Stimulated activated CD4-positive, alpha-beta T cell treated with anti-CD3 and anti-CD28 coated beads, Interleukin-1b, Interleukin-23, amount 100 ng/mL, for 24 hours (primary cell): ENCODE measurements at places on chromosomes 12 and 14.

- no peak for DNase-seq
Measured at GRCh38 chr14:95609398-95609990, 74.6 kb downstream of the GLRX5 start.

GRCh38 chr14:64940336-64940910 is 2.1 kb downstream of the GPX2 start:
- DNase-seq: no peak

DNA sequence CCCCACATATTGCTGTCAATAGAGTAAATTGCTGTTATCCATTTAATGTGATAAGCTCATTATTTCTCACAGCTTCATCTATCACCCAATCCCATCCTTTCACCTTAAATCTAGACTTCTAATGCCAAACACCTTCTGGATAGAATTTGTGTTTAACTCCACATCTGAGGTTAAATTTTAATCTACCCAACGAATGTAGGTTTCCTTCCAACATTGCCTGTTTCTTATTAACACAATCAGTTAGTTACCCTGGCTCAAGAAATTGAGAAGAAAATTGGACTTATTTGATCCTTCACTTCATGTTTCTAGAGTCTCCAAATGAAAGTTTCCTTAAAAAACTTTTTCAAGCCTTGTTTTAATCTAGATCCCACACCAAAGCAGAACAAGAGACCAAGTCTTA is 67.3 kb downstream of the PTPRO start:
- DNase-seq: no peak

DNA sequence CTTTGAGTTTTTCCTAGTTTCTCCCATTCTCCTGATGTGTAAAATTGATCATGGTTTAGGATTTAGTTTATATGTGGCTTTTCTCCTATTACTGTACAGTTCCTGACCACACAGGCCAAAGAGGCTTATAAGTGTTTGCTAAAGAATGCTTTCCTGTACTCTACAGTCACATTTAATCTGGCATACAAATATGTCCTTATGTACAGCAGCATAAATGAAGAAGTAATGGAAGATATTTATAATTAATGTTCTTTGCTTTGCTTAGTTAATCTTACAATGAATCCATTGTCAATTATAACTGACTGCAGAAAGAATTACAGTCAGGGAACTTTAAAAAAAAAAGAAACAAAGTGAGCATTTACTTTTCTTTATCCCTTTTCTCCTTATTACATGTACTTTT is 293.9 kb downstream of the KCNC2 start:
- DNase-seq: no peak

GRCh38 chr14:98704441-98704840 is 567.6 kb downstream of the BCL11B start:
- DNase-seq: no peak

- no peak for DNase-seq
Measured at GRCh38 chr12:129530984-129531383, 372.8 kb downstream of the TMEM132D start.

GRCh38 chr12:93882763-93883162 is 205.6 kb downstream of the CRADD start:
- no peak for DNase-seq

DNA sequence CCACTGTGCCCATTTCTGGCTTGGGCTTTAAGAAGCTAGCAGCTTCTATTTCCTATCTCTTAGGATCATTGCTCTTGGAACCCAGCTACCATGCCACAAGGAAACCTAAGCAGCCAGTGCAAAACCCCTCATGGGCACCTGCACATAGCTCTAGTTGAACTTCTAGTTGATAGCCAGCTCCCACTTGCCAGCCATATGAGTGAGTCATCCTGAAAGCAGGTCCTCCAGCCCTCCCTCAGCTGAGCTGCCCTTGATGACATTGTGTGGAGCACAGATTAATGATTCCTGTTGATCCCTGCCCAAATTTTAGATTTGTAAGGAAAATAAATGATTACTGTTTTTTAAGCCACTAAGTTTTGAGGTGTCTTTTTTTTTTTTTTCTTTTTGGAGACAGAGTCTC is 234.2 kb upstream of the FBXO33 start:
- DNase-seq: no peak

DNA sequence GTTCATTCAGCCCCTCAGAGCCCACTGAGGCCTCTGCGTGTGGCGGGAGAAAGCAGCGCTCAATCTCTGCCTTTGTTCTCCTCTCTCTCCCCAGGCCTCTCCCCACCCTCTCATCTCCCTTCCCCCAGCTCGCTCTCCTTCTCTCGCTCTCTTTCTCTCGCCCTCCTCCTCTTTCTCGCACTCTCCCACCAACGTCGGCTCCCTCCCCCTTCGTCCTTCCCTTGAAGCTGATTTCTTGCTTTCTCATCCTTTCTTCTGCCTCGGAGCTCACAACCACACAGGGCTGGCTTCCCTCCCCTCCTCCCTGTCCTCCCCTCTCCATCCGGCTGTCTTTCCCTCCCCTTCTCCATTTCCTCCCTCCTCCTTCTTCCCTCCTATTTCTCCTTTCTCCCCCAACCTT is 96.4 kb downstream of the LRRC74A start:
- no peak for DNase-seq

DNA sequence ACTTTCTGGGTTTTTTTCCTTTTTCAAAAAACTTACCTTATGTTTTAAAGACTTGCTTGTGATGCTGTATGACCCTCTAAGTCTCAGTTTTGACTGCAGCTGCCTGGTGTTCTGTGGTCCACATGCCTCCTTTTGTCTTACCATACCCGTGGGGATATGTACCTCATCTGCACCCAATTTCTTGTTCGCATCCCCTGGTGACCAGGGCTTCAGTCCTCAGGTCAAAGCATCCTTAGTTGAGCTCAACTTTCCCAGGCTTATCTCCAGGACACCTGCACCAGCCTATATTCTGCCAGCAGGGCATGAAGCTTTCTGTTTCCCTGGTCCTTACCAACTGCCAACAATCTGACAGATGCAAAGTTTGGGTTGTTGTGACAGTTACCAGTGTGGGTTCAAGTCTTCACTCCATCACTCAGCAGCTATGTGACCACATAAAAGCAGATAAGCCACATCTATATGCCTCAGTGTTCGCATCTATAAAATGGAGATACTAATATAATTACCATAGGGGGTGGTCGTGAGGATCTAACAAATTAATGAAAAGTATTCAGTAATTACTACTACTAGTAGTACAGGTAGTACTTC is 94.0 kb downstream of the NTF3 start:
- DNase-seq: no peak

- no peak for DNase-seq
Measured at GRCh38 chr14:60346706-60347105, 97.7 kb downstream of the PPM1A start.

GRCh38 chr14:26137161-26137560 is 460.7 kb downstream of the NOVA1 start:
- DNase-seq: no peak

DNA sequence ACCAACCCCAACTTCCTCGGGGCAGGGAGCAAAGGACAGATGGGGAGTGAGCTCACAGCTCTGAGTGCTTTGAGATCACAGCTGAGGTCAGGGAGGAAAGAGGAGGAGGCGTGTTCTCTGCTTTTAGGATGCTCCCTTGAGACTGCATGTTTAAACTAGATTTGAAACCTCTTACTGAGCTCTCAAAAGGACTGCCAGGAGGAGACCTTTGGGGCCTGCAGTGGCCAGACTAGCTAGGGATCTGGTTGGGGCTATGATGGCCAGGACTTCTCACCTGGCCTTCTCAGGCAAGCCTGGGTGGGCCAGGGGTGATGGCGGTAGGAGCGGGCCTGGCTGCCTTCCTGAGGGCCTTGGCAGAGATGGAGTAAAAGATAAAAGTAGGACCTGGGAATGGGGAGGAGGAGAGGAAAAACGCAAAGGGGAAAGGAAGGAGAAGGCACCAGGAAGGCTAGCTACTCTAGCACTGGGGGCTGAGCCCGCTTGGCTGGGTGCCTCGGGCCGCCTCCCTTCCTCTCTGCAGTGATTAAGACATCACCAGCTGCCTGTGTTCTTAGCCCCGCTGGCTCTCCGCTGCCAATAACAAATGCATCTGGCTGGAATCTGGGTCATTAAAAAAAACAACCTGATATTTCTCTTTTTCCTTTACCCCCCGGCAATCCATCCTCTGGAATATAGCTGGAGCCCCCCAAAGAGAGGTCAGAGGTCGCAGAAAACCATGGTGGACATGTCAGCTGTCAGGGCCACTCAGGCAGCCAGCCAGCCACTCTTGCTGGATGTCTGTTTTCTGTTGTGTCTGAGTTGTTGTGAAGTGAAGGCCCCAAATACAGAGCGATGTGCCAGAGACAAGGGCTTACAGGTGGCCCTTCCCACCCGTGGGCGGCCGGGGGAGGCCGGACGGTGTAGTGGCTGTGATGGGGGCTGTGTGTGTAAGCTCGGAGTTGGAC is 141.3 kb downstream of the TSPAN9 start:
- no peak for DNase-seq

DNA sequence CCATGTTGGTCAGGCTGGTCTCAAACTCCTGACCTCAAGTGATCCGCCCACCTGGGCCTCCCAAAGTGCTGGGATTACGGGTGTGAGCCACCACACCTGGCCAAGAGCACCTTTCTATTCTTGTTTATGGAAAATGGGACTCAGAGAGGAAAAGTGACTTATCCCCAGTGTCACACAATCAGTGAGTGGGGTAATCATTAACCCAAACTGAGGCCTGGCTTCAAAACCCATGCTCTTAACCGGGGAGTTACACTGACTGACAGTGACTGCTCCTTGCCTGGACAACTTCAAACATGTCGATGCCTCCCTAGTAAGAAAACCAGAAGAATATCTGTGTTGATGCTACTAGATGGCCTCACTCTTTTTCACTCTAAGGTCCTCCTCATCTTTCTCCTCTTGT is 7.3 kb downstream of the CLEC7A start:
- DNase-seq: no peak

- no peak for DNase-seq
Measured at GRCh38 chr12:4742416-4742970, 22.3 kb downstream of the GALNT8 start.

GRCh38 chr12:107092669-107093416 is 506 bp downstream of the CRY1 start:
- peak; percentile 63 for DNase-seq

DNA sequence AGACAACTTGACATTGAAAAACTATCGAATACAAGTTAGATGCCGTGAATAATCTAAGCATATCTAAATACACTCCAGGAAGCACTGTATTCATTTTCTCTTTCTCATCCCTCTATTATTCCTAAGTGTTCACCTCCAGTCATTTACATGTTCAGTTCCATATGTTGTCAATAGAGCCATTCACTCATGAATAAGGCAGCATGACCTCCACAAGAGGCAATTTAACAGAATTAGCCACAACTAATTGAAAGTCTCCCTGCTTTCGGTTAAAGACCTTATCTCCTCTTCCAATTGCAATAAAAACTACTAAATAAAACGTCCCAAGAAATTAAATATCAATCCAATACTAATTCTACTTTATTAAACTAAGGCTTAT is 1.8 kb downstream of the LRIG3 start:
- DNase-seq: no peak

DNA sequence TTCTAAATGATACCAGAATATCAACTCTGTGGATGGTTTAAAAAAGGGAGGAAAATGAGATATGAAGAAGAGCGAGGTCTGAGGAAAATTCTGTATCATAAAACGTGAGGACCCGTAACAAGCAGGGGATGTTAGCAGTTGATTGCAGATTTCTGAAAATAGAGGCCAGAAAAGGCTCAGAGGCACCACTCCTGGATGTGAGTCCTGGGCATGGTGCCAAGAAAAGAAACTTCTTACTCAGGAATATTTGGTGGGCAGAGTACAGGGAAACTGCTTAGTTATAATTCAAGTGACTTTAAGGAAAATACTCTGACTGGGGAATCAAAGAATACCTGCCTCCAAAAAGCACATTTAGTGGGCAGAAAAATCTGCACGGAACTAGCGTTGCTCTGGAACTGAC is 85.5 kb downstream of the PRICKLE1 start:
- DNase-seq: no peak

- no peak for DNase-seq
Measured at GRCh38 chr12:83573671-83574070, 887.0 kb downstream of the TMTC2 start.

- DNase-seq: no peak
Measured at GRCh38 chr14:92121207-92121669, 268 bp downstream of the NDUFB1 start.

DNA sequence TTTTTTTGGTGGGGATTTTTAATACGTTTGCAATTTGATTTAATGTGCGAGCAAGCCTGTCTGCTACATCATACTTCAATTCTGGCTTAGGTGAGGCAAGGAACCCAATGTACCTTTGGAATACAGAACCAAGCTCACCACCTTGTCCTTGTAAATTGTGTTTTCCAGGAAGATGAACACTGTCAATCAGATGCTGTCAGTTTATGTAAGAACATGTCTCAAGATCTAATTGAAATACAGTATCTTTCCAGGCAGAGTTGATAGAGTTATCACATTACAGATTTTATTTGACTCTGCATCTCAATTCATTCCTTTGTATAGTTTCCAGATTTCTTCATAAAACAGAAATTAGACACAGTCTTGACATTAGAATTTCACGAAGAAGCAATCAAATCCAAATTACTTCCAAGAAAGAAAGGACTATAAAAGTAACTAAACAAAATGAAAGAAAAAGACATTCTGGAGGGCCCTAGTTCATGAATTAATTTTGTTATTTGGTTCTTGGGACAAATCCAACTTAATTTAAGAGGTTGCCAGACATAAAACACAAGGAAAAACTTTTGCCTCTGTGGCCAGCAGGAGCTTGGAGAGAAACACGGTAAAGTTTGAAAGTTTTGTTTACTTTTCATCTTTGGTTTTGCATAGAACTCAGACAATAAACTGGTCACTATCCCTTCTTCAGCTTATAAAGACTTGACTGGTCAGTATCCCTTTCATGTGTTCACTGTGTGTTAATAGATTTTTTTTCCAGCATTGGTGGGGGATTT is 16.4 kb upstream of the MED13L start:
- no peak for DNase-seq

DNA sequence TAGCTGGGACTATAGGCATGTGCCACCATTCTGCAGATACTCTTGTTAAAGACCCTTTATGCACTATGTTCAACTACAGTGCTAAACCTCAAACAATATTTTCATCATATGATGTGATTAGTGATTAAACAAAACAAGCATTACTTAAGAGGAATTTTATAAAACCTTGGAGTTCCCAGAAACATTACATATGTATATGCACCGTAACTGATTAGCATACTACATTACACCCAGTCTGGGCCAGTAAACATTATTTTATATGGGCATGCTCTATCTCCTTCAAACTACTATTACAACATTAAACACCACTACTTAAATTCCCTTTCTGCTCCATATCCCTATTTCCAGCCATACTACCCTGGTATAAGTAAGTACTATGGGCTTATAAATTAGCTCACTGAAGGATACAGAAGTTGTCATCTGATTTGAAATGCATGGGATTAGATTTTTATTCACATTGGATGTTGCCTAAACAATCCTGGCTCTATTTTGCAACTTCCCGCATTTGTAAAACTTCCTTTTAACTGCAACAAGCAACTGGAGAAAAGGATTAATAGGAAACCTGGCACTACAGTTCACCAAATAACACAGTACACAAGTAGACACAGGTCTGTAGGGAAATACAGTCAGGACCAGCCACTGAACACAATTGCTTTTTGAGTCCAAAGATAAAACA is 205.8 kb downstream of the MED13L start:
- no peak for DNase-seq

- DNase-seq: no peak
Measured at GRCh38 chr14:39451811-39452210, 19.6 kb upstream of the FBXO33 start.
